Esophagus squamous epithelium (tissue), 5 donors: ENCODE measurements at places on chromosomes 6 and 20.

- no peak for DNase-seq
Observed at GRCh38 chr6:90495216-90495817, 91.6 kb downstream of the MAP3K7 start.

- no peak for DNase-seq
Observed at GRCh38 chr6:129029778-129030177, 146.8 kb downstream of the LAMA2 start.

- no peak for DNase-seq
Observed at GRCh38 chr20:47719211-47719610, 66.1 kb downstream of the SULF2 start.

DNA sequence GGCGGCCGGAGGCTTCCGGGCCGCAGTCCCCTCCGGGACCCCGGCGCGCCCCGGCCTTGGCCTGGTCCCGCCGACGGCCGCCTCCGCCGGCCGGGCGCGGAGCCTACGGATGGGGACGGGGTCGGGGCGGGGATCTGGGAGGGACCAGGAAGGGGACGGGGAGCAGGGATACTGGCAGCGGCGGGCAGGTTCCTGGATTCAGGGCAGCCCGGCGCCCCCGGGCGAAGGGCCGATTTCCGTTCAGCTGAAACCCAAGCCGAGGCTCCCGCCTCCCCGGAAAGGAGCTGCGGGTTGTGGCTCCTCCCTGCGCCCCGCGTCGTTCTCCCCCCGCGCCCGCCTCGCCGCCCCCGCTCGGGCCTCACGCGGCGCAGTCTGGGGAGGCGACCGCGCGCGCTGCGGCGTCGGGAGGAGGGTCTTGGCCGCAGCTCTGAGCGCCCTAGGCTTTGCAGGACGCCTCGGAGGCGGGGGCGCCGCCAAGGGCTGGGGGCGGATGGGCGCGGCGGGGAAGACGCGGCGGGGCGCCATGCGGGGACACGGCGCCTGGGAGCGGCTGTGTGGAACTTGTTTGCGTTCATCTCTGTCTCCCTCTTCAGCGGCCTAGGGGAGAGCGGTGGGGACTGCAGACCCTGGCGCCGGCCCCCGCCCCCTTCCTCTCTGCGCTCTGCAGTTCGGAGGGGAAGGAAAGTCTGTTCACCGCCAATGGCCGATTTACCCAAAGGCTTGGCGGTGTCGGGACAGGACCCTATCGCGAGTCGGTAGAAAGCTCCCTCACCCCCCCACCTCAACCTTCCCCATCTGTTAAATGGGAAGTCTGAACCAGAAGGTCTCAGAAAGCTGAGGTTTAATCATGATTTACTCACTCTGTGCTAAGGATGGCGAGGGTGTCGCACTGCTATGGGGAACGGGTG lies 22.7 kb upstream of the TMEM181 start:
- no peak for DNase-seq

DNA sequence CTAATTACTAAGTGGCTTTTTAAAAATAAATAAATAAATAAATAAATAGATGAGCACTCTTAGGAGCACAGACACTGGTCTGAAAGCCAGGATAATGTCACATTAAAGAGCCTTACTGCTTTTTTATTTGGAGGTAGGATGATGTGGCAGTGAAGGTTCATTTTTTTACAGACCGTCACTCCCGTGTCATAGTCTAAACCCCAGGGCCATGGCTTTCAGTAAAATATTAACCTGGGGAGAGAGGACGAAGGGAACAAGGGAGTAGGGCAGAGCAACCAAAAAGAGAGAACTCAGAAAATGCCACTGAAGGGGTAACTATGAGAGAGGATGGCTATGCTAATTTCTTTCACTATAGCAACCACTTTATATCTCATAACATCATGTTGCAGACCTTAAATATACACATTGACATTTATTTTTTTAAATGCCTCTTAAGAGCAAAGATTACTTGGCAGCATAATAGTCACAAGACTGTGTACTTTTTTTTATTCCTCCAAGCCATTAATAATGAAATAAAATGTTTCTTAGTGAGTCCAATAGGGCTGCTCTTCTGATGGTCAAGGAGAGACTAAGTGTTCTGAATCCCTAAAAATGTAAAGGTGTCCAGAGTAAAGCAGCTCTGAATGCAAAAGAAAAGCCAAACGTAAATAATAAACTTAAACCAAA lies 100.9 kb upstream of the SIM1 start:
- DNase-seq, result no peak

- DNase-seq, result no peak
Observed at GRCh38 chr6:167570460-167571400, 245.8 kb downstream of the TTLL2 start.

DNA sequence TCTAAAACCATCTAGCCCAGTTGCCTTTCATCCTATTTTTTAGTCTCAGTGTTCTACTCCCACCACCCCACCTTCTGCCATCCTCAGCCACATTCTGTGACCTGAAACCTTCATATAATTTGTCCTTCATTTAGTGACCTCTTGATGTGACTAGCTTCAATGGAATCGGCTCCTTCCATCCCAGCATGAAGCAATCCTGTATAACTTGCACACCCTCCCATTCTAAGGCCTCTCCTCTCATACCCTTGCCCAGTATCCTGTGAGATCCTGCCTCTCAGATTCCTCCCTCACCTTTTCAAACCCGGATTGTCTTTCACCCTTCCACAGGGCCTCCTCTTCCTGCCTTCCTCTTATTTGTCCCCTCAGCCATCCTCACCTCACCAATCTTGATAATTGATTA lies 3.1 kb downstream of the ZNF76 start:
- DNase-seq, result no peak

GRCh38 chr6:168000198-168001028 lies 2.9 kb downstream of the KIF25 start:
- no peak for DNase-seq

GRCh38 chr20:24017458-24017755 lies 28.8 kb upstream of the GGTLC1 start:
- DNase-seq, result no peak

DNA sequence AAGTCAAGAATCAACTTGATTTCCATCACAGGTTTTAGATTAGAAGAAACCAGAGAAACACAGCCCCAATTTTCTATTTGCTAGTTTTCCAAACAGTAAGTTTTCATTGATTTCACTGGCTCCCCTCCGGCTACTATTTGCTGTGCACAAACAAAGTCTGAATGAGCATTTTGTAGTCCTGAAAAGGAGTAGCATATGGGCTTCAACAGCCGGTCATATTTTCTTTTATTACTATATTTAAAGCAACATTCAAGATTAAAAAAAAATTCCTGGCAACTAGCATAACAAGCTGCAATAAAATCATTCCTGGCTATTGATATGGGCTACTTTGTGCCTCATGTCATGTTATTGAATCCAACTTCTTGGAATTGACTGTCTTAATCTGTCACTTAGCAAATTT lies 48.3 kb downstream of the CARMIL1 start:
- no peak for DNase-seq

GRCh38 chr20:2208897-2209296 lies 86.9 kb upstream of the TGM3 start:
- no peak for DNase-seq

DNA sequence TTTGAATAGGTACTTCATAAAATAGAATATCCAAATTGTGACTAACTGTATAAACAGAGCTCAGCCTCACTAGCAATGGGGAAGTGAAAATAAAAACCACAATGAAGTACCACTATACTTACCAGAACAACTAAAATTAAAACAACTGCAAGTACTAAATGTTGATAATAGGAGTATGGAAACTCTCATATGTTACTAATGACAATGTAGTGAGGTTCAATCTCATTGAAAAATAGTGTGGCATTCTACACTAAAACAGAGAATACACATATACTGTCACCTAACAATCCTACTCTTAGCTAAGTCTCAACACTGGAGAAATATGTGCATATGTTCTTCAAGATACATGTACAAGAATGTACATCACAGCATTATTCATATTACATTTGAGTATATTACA lies 132.0 kb upstream of the CARMIL1 start:
- no peak for DNase-seq

- DNase-seq, result no peak
Observed at GRCh38 chr6:96939007-96939805, 14.7 kb downstream of the KLHL32 start.

DNA sequence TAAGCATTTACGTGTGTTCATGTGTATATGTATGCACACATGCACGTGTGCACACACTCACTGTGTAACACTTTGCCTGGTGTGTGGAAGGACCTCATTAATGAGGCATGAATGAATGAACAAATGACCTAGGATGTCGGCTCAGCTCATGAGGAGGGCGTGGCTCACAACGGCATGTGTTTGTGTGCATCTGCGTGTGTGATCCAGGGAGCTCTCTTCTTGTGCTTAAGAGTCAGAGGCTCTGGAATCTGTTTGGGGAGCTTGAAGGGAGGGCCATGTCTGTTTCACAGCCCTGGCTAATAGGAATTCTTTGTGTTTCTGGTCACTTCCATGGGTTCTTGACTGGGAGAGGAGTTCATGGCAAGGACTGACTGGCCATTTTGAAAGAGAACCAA lies 32.7 kb downstream of the TOX2 start:
- DNase-seq, result no peak
